ENCODE measurements at places on chromosomes 7 and 10. TPM values are rescaled to one million over a fixed set of nuclear protein-coding genes. Genes with fewer than 3 reads are reported as not detected.
A peak's percentile ranks its signal among the peaks of the same experiment; 100 is the strongest.

DNA sequence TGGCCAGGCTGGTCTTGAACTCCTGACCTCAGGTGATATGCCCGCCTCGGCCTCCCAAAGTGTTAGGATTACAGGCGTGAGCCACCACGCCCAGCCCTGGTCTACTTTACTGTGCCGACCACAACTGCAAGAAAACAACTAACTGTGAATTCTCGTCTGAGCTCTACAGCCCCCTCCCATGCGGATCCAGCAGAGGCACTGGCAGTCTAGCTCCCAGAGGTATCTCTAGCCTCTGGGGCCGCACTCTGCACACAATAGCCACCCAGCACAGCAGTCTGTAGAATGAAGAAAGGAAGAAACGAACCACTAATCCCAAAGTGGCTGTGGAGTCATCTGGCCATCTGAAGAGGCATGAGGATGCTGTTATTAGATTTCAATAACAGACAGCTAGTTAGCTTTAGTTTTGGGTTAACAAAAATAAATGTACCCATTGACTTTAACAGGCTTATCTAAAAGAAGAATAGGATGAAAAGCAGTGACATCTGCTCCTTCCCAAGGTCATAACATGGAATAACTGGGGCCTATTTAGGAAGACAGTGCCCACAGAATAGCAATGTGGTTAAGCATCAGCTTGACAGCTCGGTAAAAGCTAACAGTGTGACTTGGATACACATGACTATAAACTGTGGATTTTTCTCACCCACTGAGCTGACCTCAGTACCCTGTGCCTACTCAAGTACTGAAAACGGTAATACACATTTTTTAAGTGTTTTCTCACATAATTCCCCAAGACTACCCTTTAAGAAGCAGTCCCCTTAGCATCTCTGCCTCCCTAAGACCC is 131.9 kb downstream of the TNS3 start:
- no peak for DNase-seq

GRCh38 chr7:94223375-94224084 is 171.2 kb upstream of the COL1A2 start:
- DNase-seq = no peak

GRCh38 chr7:897771-898376 is 21.5 kb downstream of the GET4 start:
- peak; percentile 64 for DNase-seq

- no peak for DNase-seq
Observed at GRCh38 chr10:69434169-69434568, 17.1 kb upstream of the TSPAN15 start.

- DNase-seq = no peak
Observed at GRCh38 chr7:112372101-112372500, 78.2 kb upstream of the IFRD1 start.

DNA sequence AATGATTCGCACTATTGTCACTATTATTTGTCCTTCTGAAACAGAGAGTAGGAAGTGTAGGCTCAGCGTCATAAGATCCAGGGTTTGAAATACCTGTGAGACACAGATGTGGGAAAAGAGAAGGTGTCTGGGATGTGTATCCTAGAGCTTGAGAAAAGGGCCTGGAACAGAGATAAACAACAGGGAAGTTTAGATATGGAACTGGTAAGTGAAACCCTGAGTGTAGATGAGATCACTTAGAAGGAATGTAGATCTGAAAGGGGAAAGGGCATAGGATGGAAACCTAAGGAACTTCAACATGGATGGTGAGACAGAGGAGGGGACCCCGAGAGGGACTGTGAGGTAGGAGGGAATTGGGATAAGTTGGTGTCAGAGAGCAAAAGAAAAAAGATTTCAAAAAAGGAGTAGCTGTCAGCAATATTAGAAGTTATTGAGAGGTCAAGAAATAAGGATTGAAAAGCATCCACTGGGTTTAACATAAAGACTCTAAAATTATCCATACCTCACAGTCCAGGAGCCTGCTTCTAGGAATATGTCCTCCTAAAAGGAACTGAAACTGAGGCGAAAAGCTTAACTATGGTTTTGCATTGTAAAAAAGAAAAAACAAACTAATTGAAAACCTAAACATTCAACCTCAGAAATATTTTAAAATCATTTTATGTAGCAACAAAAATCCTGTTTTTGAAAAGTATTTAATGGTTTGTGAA is 119.2 kb upstream of the NPVF start:
- DNase-seq = no peak

GRCh38 chr7:43119371-43120075 is 7.1 kb downstream of the HECW1 start:
- DNase-seq = no peak

DNA sequence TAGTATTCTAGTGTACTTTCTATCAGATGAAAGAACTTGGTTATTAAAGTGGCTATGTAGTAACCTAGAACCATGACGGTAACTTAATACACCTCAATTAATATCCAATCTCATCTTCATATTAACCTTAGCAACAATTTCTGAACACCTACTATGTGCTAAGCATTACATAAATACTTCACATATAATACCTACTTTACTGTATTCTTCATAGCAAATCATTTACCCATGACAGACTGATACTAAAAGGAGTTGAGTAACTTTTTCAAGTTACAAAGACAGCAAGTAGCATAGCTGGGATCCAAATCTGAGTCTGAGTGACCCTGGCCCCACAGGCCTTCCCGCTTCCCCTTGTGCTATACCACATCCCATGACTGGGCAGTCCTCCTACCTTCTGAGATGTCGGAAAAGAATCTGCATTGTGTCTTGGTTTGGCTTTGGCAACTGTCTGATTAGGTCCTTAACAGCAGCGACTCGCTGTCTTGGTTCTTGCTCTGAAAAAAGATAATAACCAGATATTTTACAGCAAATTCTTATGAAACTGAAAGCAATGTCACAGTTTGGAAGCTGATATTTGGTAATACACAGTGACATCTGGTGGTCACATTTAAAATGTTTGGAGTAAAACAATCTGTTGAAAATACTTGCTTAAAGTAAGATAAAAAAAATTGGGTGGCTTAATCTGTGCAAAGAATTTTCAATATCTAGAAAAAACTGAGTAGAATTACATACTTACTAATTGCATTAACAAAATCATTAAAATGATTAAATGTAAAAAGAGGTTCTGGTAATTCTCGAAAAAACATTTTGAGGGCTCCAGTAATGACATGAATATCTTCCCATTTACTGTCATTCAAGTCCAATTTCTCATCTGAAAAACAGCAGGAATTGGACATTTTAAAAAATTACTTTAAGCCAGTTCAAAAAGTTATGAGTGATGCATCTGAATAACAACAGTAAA is 120.1 kb downstream of the ARHGAP12 start:
- no peak for DNase-seq

DNA sequence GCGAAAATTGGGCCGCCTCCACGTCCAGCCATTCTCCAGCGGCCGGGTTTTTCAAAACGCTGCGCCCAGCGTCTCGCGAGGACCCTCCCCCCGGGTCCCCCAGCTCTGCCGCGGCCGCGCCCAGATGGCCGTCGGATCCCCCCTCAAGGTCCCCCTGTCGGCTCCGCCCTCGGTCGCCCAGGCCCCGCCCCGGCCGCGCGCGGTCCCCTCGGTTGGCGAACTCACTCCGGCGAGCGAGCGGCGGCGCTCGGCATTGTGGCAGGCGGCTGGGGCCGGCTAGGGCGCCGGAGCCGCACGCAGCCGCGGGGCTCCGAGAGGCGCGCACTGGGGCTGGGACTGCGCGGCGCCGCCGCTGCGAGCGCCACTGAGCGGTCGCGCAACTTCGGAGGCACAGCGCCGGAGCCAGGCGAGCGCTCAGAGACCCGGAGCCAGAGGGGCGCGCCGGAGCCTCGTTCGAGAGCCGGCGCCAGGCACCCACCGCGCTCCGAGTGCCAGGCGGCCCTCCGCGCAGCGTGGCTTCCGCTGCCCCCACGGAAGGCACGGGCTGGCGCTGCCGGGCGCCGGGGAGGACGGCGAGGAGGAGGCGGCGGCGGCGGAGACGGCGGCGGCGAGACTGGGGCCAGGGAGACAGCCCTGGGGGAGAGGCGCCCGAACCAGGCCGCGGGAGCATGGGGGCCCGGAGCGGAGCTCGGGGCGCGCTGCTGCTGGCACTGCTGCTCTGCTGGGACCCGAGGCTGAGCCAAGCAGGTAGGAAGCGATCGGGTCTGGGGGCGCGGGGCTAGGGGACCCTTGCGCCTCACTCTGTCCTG is at the start of gene UNC5B:
TSS of gene UNC5B (plus strand) at position 253 of the 809 bp plus-strand sequence. CDS start at position 669, 416 bp downstream.
- DNase-seq = peak; percentile 86

DNA sequence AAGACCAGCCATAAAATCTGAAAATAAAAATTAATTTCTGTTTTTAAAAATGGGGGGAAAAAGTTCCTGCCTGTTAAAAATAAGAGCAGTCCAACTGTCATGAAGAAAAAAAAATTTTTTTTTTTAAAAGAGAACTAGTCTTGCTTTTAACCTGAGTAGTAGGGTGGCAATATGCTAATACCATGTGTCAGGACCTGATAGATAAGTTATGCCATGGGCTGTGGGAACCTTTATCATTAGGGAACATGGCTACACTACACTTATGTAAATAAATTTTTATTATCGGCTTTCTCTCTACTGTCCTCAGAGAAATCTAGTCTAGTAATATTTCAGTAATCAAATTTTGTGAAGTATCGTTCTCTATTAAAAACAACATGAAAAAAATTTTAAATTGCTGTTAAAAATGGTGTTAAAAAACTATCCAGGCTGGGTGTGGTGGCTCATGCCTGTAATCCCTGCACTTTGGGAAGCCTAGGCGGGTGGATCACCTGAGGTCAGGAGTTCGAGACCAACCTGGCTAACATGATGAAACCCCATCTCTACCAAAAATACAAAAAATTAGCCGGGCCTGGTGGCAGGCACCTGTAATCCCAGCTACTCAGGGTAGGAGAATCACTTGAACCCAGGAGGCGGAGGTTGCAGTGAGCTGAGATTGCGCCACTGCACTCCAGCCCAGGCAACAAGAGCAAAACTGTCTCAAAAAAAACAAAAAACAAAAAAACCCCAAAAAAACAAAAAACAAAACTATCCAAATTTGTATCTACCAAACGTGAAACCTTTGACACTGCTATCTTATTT is 20.7 kb downstream of the NT5C3A start:
- DNase-seq = no peak

DNA sequence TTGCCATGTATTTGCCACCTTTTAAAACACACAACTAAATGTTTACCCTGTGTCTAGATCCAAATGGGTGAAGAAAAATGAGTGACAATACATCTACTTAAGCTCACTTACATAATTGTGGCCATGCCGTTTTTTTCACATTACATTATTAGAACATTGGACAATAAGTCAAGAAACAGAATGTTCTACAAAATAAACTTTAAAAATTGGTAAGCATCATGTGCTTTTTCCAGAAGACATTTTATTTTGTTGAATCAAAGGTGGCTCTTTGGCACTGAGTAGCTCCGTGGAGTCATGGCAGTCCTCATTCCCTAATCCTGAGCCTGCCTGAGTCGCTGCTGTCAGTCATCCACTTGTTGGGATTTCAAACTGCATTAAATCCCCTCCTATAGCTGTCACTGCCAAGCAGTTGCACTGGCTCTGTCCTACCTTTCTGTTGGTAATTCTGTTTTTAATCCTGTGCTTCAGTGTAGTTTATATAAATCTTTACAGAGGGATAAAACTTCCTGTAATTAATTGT is 32.3 kb downstream of the CAV1 start:
- DNase-seq = no peak

DNA sequence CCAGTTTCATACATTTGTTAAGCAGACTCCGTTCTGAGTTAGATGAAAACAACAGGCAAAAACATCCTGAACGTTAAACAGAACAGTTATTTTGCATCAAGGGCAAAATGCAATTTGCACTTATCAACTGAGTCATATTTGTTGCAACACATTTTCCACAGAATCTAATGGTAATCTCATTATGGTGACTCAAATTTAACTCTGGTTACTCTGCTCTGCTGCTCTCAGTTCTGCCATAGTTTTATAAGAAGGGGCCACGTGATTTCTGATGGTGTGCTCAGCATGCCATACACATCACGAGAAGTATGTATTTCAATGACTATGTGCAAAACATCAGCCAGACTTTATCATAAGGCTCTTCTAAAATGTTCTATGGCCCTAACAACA is 148.8 kb downstream of the CHCHD3 start:
- DNase-seq = no peak

- no peak for DNase-seq
Observed at GRCh38 chr10:127866276-127867013, 26.3 kb downstream of the CLRN3 start.

Gene SLC26A5
- 0.33 TPM for total RNA-seq

Gene HYCC1
- total RNA-seq = 14.7 TPM

Gene PAX4
- not detected for total RNA-seq

Gene ZNF282
- total RNA-seq = 14.1 TPM

Gene CALY
- total RNA-seq = 0.45 TPM

Gene SLC13A1
- 0.13 TPM for total RNA-seq

All from left lobe of liver (tissue), 2 donors.